ENCODE measurements at places on chromosomes 3 and 15.
A peak's percentile ranks its signal among the peaks of the same experiment; 100 is the strongest.

DNA sequence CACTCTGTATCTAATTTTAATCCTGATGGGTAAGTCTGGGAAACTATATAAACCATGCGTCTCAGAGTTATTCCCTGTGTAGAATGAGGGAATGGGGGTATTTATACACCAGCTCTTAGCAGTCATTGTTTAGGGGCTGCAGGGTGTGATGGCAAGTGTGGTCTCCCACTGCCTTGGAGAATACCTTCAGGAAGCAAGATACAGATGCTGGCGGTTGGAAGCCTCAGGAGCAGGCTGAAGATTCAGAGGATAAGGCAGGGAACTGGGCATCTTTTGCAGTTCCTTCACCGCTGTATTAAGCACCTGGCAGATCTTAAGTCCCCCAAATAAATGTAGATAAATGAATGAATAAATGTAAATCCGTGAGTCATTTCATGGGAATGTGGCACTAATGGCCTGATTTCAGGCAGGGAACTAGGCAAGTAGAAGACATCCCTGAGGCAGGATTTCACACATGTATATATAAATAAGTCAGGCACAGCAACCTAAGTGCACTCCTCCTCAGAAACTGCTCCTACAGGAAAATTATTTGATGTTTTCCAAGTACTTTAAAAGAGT is 209.2 kb upstream of the GADL1 start:
- no peak for DNase-seq

GRCh38 chr3:97793420-97794019 is 28.3 kb upstream of the CRYBG3 start:
- peak; percentile 70 for DNase-seq

GRCh38 chr3:46990573-46991374 is 11.3 kb downstream of the NBEAL2 start:
- DNase-seq: no peak

- peak; percentile 57 for DNase-seq
Measured at GRCh38 chr15:66832664-66833063, 130.6 kb downstream of the SMAD6 start.

DNA sequence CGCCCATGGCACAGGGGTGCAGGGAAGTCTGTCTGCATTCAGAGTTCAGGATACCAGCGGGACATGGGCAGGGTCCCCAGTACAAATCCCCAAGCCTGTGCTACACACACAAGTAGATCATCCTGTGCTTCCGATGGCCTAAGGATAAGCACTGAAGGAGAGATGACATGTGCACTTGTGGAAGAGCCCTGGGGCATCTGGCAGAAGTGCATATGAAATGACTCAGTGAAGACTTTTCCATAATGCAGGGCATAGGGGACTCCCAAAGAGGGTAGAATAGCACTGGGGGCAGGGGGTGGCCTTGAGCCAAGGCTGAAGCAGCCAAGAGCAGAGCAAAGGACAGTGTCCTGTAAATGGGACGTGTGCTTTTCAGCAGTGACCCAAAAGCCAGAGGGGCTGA is 22.9 kb downstream of the ADAMTS17 start:
- DNase-seq: no peak

DNA sequence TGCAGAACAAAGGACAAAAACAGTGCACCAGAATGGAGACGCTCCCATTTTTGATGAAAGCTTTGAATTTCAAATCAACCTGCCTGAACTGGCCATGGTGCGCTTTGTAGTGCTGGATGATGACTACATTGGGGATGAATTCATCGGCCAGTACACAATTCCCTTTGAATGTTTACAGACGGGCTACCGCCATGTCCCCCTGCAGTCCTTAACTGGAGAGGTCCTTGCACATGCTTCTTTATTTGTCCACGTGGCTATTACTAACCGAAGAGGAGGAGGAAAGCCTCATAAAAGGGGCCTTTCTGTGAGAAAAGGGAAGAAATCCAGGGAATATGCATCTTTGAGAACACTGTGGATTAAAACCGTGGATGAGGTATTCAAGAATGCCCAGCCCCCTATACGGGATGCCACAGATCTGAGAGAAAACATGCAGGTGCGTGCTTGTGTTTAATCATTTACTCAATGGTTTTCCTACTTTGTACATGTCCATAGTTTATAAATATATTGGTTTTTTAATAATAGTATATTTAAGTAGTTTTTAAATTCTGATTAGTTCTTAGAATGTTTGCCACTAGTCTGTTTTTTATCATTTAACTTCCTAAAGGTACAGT is 127.1 kb downstream of the PLCL2 start:
- no peak for DNase-seq

DNA sequence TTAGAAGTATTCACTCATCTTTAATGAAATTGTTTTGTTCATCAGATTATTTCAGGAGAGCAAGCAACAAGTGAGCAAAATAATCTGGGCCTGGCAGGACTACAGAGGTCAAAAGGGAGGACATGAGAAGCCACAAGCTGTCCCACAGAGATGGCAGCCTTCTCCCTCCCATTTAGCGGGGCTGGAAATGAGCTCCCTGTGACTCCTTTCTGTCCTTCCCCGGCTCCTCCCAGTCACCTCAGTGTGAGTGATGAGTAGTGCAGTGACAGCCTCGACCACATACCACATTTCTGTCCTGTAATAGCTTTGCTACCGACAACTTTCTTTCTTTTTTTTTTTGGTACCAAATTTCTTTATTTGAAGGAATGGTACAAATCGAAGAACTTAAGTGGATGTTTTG is 38.0 kb downstream of the RAB7A start:
- peak; percentile 31 for DNase-seq

- no peak for DNase-seq
Measured at GRCh38 chr3:143601723-143602484, 246.4 kb downstream of the SLC9A9 start.

DNA sequence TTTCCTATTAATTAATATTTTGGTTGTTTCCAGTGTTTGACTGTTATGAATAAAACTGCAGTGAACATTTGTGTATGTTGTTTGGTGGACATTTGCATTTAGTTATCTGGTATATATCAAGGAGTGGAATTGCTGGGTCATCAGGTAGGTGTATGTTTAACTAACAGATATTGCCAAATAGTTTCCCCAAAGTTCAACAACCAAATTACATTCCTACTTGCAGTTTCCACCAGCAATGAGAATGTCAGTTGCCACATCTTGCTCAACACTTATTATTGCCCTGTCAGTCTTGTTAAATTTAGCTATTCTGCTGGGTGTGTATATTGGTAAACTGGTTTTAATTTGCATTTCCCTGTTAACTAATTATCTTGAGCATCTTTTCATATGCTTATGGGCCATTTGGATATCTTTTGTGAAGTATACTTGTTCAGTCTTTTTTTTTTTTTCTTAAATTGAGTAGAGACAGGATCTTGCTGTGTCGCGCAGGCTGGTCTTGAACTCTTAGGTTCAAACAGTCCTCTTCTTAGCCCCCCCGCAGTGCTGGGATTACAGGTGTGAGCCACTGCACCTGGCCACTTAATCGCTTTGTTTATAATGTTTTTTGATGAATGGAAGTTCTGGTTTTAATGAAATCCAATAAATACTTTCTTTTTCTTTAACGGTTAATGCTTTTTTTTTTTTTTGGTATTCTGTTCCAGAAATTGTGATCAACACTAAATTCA is 7.9 kb downstream of the FEM1B start:
- DNase-seq: peak; percentile 29
